NCI-H2081 treated with DMSO at 0.1 percent for 48 hours (cell line): ENCODE measurements at places on chromosomes 6 and 20.

GRCh38 chr6:85347812-85348211, 102.1 kb upstream of the NT5E start:
- DNase-seq = no peak

DNA sequence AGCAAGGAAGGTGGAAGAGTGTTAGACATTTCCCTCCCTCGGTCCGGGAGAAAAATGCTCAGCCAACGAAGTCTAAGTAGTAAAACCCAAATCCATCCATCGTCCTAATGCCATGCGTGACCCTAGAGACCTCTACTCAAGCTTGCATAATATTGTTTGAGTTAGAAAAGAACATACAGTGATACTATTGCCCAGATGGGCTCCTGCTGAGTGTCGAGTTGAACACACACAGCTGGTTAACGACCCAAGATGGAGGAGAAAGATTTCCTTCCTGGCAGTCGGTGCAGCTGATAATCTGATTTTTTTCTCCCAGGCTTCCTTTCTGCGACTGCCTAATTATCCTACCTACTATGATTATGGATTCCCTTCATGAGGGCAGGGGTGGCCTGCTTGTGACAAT, 164.4 kb upstream of the KCNG1 start:
- DNase-seq = peak; percentile 5

GRCh38 chr6:159086033-159086618, 41.3 kb upstream of the TAGAP start:
- no peak for DNase-seq

GRCh38 chr6:95517568-95517967, 59.8 kb upstream of the MANEA start:
- no peak for DNase-seq

GRCh38 chr6:72621291-72622093, at the start of gene KCNQ5:
Gene KCNQ5, plus strand, starts transcription at chr6:72622064.
- no peak for DNase-seq

- no peak for DNase-seq
These were observed 1.9 kb upstream of the NECAB3 start for GRCh38 chr20:33676121-33676520.

DNA sequence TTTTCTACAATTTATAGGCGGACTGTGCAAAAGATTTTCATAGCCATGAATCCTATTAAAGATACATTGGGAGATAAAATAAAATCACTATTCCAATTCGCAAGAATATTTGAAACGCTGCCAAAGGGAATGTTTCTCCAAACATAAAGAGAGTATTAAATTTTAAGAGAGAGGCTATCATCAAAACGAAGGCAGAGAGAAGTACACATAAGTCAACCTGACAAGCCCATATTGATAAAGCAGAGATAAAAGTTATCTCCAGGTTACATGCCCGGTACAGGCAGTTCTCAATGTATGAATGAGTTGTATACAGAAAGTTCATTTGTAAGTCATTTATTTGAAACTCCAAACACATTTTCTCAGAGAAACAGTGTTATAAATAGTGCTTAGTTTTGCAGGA, 193.1 kb downstream of the ATXN1 start:
- no peak for DNase-seq

DNA sequence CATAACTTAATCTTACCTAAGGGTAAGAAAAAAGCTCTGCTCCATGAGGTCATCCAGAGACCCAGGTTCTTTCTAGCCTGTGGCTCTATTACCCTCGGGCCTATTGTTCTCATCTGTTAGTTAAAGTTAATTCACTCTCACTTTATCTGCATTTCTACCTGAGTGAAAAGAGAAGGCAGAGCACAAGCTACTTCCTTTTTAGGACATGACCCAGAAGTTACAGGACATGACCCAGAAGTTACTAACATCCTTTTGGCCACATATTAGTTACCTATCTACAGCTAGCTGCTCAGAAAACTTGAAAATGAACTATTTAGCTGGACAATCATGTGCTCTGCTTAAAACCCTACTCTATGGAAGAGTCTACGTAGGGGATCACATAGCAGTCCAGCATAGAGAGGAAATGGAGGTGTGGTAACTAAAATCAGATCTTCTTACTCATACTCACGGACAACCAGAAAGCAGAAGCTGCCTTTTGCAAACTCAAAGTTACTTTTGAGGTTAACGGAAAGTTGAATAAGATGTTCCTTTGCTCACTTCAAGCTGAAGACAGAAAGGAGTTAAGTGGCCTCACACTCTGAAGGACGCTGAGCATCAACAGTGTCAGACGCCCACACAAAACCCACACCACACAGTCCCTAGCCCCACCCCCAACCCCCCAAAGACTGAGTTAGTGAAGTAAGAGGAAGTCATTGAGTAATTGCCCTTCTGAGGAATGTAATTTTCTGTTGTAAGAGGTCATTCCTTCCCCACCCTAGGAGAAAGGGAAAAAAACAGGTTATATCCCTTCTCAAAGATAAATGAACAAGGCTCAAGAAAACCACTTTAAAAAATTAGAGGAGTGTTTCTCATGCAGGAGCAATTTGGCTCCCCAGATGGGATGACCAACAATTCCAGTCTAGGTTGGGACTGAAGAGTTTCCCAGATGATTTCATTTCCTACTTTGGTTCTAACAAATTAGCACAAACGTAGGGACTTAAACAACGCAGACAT, 45.9 kb upstream of the TAB2 start:
- DNase-seq = no peak

GRCh38 chr20:47740121-47740861, 45.0 kb downstream of the SULF2 start:
- DNase-seq = no peak

DNA sequence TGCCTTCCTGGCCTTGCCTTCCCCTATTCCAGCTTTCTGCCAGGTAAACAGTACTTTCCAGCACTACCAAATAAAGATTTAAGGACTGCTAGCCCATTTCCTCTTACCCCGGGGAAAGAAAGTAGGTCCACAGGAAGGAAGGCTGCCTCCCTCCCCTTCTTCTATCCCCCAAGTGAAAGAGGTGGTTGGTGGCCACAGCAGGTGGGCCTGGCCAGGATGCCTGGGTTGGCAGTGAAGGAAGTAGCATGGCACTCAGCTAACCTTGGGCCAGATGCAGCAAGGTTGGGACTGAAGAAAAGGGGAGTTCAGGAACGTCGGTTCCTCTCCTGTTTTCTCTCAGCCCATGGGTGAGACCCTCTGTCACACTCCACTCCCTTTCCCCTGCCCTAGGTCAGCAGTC, 8.9 kb downstream of the NFKBIL1 start:
- no peak for DNase-seq

GRCh38 chr6:166708460-166708859, 81.4 kb upstream of the RPS6KA2 start:
- DNase-seq = no peak

DNA sequence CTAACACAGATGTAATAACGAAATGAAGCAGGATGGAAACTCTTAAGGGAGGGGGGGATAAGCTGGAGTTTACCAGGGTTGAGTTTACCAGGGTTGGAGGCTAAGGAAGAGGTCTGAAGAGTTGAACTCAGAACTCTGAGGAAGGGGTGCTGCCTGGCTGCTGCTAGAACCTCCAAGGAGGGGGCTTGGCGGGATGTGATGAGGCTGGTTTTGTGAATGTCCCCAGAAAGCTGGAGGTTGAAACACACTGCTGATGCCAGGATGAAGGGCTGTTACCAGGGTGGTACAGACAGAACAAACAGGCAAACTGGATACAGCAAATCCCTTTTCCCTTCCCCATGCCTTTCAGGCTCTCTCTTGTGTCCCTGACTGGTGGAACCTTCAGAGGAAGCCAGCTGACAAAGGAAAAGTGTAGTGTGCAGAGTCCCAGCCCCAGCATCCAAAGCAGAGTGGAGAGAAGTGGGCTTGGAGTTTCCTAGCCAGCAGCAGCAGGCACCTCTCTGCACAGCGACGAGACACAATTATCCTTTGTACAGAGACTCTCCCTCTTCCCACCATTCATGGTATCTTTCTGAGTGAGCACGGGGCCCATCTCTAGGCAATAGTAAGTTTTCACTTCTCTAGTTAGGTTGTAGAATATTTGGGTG, 23.7 kb downstream of the UBE2V1 start:
- no peak for DNase-seq

- no peak for DNase-seq
These were observed 43.4 kb downstream of the SPDEF start for GRCh38 chr6:34512738-34513115.

- DNase-seq = peak; percentile 75
These were observed 92.5 kb upstream of the ADGRF1 start for GRCh38 chr6:47134476-47135189.

DNA sequence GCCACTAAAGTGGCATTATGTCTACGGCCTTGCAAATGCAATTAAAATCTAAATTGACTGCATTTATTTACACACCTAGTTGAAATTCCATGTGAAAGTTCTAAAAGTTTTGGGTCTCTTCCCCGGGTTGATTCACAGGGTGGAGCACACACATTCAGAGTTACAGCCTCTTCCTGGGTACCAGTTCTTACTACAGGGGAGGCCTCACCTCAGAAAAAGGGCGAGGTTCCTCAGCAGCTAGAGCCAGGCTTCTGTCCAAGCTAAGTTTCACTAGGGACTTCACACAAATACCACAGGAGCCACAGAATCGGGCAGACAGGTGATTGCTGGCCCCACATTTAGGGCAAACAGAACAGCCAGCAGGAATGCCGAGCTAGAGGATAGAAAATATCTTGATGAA, 52.7 kb downstream of the DZANK1 start:
- DNase-seq = no peak

DNA sequence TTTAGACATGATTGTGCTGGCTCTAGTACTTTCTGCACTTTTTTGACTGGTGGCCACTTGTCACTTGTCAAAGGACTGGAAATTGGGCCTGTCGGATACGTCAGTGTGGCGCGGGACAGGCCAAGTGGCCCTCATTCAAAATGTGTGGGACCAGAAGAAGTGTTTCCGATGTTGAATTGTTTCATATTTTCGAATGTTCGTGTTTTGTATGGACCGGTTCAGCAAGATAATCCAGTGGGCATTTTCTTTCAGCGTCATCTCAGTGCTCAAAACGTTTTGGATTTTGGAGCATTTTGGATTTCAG, 3.5 kb downstream of the KIF25 start:
- DNase-seq = no peak

DNA sequence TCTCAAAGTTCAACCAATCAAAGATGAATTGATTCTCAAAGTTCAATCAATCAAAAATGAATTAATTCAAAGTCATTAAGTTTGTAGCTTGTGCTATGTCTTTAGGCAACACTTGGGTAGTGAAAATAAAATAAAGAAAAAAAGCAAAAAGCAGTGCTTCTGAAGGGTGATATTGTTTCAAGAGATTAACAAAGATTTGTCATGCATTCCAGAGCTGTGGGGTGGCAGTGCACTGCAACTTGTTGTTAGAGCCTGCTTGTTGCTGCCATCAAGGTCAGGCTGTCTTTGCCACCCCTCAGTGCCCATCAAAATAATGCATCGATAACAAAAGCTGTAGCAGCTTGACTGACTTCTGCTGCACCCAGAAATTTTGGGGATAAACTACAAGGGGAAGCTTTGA, 128.6 kb downstream of the RNF144B start:
- DNase-seq = no peak

GRCh38 chr6:7646394-7646793, 56.4 kb downstream of the SNRNP48 start:
- no peak for DNase-seq

DNA sequence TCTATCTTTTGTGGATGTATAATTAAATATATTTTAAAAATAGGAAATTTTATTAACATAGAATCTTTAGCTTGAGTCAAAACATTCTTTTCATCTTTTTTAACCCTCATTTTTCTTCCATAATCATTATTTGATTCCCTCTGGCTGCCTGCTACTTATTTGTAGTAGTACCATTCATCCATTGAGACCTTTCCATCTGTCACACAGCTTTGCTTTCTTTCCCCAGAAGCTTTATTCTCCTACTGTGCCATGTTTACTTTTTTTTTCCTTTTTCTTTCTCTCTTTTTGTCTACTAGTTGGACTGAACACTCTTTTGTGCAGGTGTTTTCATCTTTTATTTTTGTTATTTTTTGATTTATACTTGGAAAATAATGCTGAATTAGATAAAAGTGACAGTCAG, 522.6 kb upstream of the MMS22L start:
- no peak for DNase-seq

GRCh38 chr6:7155871-7156579, 48.3 kb downstream of the RREB1 start:
- no peak for DNase-seq
